Endothelial cell of umbilical vein (primary cell): ENCODE measurements at places on chromosomes 6 and 20. TPM values are rescaled to one million over a fixed set of nuclear protein-coding genes. Genes with fewer than 3 reads are reported as not detected.
A peak's percentile ranks its signal among the peaks of the same experiment; 100 is the strongest.

Gene OLIG3
- not detected in 2 replicates for polyA plus RNA-seq

DNA sequence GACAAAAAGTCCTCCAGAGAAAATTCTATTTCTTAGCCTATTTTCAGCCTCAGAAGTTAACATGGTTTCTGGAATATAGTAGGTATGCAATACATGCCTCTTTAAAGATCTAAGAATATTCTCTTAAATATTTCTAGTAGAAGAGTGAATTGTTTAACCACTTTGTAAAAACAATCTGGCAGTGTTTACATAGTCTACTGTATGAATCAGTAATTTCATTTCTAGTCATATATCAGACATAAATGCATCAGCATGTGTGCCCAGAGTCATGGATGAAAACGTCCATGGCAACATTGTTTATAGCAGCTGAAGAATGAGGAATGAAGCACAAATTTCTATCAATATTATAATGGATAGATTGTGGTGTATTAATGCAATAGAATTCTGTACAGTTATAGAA lies 124.9 kb downstream of the NKAIN2 start:
- H3K4me3 ChIP-seq, result no peak overlapping the region
- no peaks in the 10 kb centered on the region for H3K36me3 ChIP-seq
- no peak for DNase-seq
- no peak overlapping the region for H3K27ac ChIP-seq
- no peaks in the 10 kb centered on the region for H3K4me1 ChIP-seq

Gene POLH
- polyA plus RNA-seq, result 8.8 and 9.3 TPM in 2 replicates

GRCh38 chr6:32192608-32193039 lies at the start of gene GPSM3:
Gene GPSM3, minus strand, starts transcription at chr6:32192643. Its CDS starts 130 bp downstream, at chr6:32192513.
- peaks cover 50% of the 10 kb centered on the region for H3K4me1 ChIP-seq
- H3K36me3 ChIP-seq, result no peaks in the 10 kb centered on the region
- peak within 1 kb of the TSS; percentile 78 for H3K27ac ChIP-seq
- no peaks in the 10 kb centered on the region for H3K27me3 ChIP-seq

Gene C6orf132
- polyA plus RNA-seq, result 0.15 and 0.54 TPM in 2 replicates

Gene HAO1
- not detected in 2 replicates for polyA plus RNA-seq

- H3K4me1 ChIP-seq, result no peaks in the 10 kb centered on the region
- DNase-seq, result no peak
- H3K27me3 ChIP-seq, result no peaks in the 10 kb centered on the region
- H3K4me3 ChIP-seq, result no peak overlapping the region
- no peaks in the 10 kb centered on the region for H3K36me3 ChIP-seq
Observed at GRCh38 chr20:22426772-22427171, 157.6 kb downstream of the FOXA2 start.

GRCh38 chr6:125957845-125958244 lies 1.3 kb downstream of the HINT3 start:
- no peak overlapping the region for H3K27ac ChIP-seq
- H3K27me3 ChIP-seq, result no peaks in the 10 kb centered on the region
- H3K4me3 ChIP-seq, result no peak overlapping the region

- no peak overlapping the region for H3K4me3 ChIP-seq
- no peak overlapping the region for H3K27ac ChIP-seq
- peak; percentile 27 for DNase-seq
- no peaks in the 10 kb centered on the region for H3K36me3 ChIP-seq
Observed at GRCh38 chr6:142279350-142280180, 22.2 kb upstream of the ADGRG6 start.

DNA sequence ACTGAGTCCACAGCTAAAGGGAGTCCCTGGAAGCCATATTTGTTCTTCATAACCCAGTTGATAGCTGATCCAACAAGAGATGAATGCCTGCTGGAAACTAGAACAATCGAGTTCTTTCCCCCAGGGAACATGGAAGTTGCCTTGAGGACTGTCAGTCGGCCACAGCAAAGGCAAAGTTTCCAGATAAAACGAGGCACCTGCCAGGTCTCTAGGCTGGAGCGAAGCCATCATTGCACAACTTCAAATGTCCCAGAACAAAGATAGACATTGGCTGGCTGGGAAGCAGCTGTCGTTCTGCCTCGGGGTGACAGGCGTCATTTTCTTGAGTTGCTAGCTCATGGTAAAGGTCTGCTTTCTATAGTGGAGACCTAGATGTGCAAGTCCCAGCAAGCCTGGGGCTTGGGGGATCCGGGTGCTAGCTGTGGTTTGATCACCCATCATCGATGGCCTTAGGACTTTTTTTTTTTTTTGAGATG lies 184.4 kb upstream of the ZNF217 start:
- peaks cover 8% of the 10 kb centered on the region for H3K4me1 ChIP-seq
- DNase-seq, result no peak
- H3K27ac ChIP-seq, result no peak overlapping the region

Gene OXT
- not detected in 2 replicates for polyA plus RNA-seq

- peak; percentile 46 for DNase-seq
- no peaks in the 10 kb centered on the region for H3K36me3 ChIP-seq
- no peak overlapping the region for H3K27ac ChIP-seq
- no peaks in the 10 kb centered on the region for H3K4me1 ChIP-seq
- no peak overlapping the region for H3K4me3 ChIP-seq
Observed at GRCh38 chr20:3218307-3218988, 9.2 kb downstream of the ITPA start.

GRCh38 chr6:95294043-95294442 lies 283.3 kb upstream of the MANEA start:
- no peaks in the 10 kb centered on the region for H3K27me3 ChIP-seq
- no peaks in the 10 kb centered on the region for H3K4me1 ChIP-seq
- no peak overlapping the region for H3K4me3 ChIP-seq
- H3K36me3 ChIP-seq, result no peaks in the 10 kb centered on the region

DNA sequence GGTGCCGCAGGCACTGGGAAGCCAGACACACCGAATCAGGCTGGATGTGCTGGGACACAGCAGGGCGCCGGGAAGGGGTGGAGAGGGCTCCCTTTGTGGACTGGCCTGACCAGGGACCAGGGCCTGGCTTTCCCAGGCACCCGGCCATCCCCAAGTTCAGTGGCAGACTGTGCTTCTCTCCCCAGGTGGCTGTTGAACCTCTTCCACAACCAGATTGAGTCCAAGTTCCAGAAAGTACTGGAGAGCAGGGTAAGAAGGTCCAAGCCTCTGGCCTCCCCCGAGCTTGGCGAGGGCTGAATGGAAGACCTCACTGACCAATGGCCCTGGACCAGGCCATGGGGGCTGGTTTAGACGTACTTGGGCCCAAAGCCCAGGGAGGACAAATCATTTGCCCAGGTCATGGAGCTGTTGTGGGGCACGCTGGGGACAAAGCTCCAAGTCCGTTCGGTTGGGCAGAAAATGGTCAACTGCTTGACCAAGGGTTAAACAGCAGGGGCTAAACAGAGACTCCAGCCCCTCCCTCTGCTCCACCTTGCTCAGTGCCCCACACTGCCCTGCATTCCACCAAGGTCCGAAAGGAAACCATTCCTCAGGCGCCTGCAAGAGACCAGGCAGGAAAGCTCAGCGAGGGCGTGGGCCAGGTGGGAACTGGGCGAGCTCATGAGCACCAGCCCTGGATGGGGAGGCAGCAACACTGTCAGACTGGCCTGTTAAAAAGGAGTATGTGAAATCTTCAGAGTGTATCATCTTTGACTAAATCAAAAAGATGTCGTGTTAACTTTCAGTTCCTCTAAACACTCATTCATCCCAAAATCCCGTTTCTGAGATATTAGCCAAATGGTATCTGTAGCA lies 9.1 kb downstream of the LBP start:
- no peaks in the 10 kb centered on the region for H3K36me3 ChIP-seq
- DNase-seq, result no peak
- H3K4me1 ChIP-seq, result no peaks in the 10 kb centered on the region
- H3K4me3 ChIP-seq, result no peak overlapping the region
- no peaks in the 10 kb centered on the region for H3K27me3 ChIP-seq

Gene TTPAL
- 3.0 and 4.0 TPM in 2 replicates for polyA plus RNA-seq

Gene MYH7B
- 0.03 and 0.10 TPM in 2 replicates for polyA plus RNA-seq
